ENCODE measurements at places on chromosomes 1 and 21.

GRCh38 chr1:95179205-95179986, 54.6 kb upstream of the RWDD3 start:
- no peak for DNase-seq

GRCh38 chr1:247054992-247055415, 23.6 kb downstream of the ZNF670 start:
- no peak for DNase-seq

GRCh38 chr1:224109981-224110380, 3.9 kb upstream of the FBXO28 start:
- DNase-seq: no peak

GRCh38 chr1:30058970-30059369, 664.4 kb downstream of the MATN1 start:
- peak; percentile 90 for DNase-seq

DNA sequence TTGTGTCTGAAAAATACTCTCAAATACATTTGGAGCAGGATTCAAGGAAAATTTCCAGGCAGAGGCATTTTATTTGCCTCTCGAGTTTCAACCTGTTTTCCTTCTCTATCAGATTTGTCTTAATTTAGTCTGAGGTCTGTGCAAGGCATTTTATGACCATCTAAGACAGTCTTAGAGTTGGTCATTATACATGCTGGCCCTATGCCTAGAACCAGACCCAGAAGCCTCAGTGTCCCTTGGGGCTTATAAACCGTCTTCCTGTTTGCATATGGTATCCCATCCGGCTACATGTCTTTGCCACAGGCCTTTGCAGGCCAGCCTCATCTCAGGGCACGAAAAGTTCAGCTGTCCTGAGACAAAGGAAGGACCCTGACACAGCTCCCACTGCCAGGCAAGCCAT, 346.1 kb downstream of the SIPA1L2 start:
- no peak for DNase-seq

- no peak for DNase-seq
These were observed 99.0 kb downstream of the ZZZ3 start for GRCh38 chr1:77583483-77583882.

DNA sequence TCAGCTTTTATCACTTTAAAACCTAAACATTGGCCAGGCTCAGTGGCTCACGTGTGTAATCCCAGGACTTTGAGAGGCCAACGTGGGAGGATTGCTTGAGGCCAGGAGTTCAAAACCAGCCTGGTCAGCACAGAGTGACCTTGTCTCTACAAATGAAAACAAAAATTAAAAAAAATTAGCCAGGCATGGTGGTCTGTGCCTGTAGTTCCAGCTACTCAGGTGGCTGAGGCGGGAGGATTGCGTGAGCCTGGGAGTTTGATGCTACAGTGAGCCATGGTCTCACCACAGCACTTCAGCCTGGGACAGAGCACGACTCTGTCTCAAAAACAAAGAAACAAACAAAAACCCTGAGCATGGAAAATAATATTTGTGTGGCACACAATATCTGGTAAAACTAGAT, 143.5 kb upstream of the HNRNPU start:
- DNase-seq: no peak

DNA sequence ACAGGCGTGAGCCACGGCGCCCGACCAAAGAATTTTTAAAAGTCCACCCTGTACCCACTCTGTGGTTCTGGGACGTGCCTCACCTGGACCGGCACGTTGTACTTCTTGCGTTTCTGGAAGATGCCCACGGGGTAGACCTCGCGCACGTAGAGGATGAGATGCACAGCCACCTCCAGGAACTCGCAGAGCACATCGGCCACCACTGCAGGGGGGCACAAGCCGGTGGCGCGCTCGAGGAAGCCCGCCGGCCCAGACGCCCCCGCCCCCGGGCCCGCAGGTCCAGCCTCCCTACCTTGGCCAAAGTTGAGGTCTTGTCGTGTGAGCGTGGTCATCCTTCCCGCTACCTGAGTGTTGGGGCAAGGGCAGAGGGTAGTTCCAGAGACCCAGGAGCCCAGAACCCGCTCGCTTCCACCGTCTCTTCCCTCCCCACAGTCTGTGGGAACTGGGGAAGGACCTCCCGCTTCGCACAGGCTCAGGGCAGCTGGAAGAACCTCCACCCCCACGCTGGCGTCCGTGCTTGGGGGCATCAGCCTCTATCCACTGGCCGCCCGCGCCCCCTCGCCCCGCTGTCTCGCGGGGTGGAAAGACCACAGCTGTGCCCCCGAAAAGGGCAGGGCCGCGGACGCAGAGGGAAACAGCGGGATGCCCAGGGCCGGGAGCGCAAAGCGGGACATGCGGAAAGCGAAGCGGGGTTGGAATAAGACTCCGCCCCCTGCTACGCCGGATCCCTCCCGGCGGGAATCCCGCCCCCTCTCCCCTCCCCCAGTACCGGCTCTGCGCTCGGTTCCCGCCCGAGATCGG, 478 bp downstream of the MAD2L2 start:
- no peak for DNase-seq

- DNase-seq: no peak
These were observed 24.4 kb downstream of the OR10R2 start for GRCh38 chr1:158496374-158496773.

GRCh38 chr1:29256979-29257804, 20.9 kb downstream of the PTPRU start:
- DNase-seq: no peak

- no peak for DNase-seq
These were observed 153.4 kb downstream of the NRIP1 start for GRCh38 chr21:14911351-14911750.

GRCh38 chr1:204446413-204447111, 34.9 kb upstream of the PPP1R15B start:
- DNase-seq: no peak

DNA sequence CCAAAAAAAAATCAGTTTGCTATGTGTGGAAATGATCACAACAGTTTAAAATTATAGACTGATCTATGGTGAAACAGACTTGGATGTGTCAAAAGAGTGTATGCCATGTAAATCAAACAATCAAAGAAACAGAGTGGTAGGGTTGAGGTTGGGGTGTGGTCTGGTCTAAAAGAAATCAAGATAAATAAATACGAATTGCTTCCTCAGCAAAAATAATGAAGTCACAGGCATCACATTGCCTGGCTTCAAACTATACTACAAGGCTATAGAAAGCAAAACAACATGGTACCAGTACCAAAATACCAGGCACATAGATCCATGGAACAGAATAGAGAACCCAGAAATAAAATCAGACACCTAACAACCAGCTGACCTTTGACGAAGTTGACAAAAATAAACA, 1796.9 kb downstream of the NCAM2 start:
- no peak for DNase-seq

- DNase-seq: no peak
These were observed 220.7 kb upstream of the C1orf174 start for GRCh38 chr1:4120557-4121292.

DNA sequence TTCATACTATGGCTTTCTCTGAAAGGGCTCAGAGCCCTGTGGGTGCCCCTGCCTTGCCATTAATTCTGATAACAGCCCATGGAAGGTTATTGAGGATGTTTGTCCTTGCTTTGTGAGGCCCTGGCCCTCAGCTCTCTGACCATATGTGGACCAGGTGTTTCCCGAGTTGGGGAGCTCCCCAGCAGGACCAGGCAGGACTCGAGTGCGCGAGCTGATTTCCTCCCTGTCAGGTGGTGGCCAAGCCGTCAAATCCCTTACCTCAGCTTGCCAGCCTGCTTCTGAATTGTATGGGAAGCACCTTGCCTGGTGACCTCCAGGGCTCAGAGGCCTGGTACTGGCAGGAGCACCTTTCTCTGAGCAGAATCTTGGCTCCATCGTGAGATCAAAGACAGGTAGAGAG, 17.9 kb upstream of the SDE2 start:
- no peak for DNase-seq

DNA sequence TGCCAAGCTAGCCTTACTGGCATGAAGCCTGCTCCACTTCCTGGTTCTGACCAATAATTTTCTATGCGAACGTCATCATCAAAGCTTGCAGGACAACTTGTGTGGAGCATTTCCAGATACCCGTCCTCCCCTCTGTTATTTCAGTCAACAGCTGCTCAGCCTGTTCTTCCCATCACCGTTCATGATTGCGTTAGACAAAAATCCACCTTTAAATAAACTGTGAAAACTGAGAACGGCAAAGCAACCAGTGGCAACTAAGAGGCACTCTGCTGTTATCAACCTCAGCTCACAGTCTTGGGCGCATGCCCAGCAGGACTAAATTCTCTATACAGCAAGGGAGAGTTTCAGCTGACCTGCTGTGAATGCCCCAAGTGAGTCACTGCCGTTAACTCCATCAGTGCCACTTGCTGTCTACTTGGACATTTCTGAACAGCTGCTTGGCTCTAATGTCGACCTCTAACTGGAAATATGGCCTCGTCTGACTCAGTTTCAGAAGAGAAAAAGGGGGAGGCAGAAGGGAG, 207.4 kb upstream of the RUNX1 start:
- DNase-seq: peak; percentile 93

GRCh38 chr1:101497881-101498559, 261.2 kb downstream of the S1PR1 start:
- DNase-seq: no peak

DNA sequence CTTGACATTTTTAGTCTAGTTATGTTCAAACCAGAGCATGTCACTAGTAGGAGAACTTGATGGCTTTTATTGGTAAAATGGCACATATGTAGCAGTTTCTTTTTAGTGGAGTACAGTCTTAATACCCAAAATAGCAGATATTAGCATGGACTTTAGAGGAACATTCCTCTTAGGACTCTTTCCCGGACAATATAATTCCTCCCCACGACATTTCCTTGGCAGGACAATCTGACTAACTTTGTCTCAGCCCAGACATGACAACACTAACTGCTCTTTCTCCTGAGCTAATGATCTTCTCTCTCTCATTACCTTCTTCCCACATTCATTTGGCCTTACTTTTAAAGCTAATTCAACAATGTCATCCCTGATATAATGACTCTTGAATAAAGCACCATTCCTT, 62.5 kb downstream of the ADAMTS1 start:
- no peak for DNase-seq

- no peak for DNase-seq
These were observed 108.5 kb upstream of the SERTAD4 start for GRCh38 chr1:210123924-210124589.

- peak; percentile 92 for DNase-seq
These were observed 92.1 kb upstream of the SLC44A3 start for GRCh38 chr1:94727846-94728715.

GRCh38 chr21:44304877-44305293, 5.0 kb downstream of the PFKL start:
- DNase-seq: no peak

- no peak for DNase-seq
These were observed 5.1 kb upstream of the ANGPTL1 start for GRCh38 chr1:178875936-178876335.

DNA sequence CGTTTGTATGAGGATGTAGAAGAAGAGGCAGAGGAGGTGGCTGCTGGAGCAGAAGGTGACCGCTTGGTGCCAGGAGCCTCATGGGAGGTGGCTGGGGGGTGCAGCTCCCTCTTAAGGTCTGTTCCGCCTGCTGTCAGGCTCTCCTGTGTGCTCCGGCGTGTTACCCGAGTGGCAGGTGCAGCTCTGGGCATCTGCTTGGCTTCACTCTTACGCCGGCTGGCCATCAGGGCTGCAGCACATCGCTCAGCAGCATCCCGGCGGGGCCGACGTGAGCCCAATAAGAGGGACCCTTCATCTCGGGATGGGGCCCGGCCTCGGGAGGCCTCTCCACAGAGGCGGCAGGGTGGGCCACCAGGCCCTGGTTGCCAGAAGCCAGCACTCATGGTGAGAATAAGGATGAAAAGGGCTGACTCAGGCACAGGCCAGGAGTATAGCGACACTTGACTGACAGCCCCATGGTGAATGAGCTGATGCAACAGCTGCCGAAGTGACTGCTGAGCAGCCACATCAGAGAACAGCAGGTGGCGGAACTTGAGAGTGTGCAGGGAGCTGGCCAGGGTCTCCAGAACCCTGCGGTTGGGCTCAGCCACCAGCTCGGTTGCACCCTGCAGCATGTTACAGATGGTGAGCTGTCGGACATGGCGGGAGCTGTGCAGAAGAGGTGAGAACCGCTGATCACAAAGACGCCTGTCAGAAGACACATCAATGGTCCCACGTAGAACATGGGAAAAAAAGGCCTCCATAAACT, 17.5 kb downstream of the LRRC41 start:
- no peak for DNase-seq

- no peak for DNase-seq
These were observed 49.9 kb upstream of the TNFSF18 start for GRCh38 chr1:173100476-173101107.

DNA sequence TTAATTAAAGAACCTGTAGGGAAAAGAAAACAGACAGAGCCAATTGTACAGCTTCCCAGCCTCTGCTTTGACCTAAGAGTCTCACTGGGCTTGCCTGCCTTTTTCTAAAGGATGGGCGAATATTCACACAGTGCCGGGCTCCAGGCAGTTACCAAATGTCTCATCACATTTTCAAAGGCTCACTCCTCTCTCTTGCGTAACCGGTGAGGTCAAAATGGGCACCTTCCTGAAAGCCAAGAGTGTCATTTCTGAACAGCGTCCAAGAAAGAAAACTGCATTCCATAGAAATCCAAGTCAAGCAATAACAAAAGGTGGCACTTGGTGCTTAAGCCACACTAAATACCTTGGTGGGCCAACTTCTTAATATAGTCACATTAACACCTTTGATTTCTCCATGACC, 710 bp upstream of the PALMD start:
- no peak for DNase-seq

DNA sequence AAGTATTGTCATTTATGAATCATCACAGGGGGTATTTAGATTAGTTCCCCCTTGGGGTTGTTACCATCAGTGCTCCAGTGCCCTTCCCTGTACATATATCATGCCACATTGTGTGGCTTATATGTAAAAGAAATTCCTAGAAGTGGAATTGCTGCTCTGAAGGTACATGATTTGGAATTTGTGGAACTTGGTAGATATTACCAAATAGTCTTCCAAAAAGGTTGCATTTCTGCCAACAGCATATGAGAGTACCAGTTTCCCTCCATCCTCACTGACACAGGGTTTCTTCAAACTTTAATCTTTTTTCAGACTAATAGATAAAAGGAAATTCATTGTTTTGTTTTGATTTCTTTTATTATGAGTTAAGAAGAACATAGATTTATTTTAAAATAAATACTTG, 41.3 kb downstream of the AKNAD1 start:
- DNase-seq: no peak

GRCh38 chr21:39048064-39048463, 135.2 kb downstream of the PSMG1 start:
- DNase-seq: peak; percentile 92

- no peak for DNase-seq
These were observed 49.9 kb downstream of the BACE2 start for GRCh38 chr21:41217671-41218385.

DNA sequence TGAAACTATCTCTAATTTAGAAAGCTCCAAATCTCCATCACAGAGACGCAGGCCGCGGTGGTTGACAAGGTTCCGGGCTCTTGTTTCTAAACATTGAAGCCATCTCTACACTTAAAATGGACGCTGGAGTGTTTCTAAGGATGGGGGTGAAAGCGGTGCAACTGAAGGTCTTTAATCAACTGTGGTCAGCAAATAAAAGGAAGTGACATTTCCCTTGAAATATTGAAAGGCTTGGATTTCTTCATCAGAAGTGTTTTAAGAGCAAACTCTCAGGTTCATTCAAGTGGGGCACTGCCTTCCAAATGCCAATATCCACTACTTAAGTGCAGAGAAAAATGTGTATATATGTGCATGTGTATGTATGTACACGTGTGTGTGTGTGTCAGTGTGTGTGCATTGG, 117.3 kb downstream of the KAZN start:
- DNase-seq: no peak

GRCh38 chr1:91651243-91651642, 150.6 kb downstream of the CDC7 start:
- no peak for DNase-seq

Measured in RWPE2 (cell line).